Activated gamma-delta T cell treated with anti-CD3 and anti-CD28 coated beads, Interleukin-2, amount 50 U/mL, for 16 hours (primary cell): ENCODE measurements at places on chromosomes 6 and 20.

GRCh38 chr20:3766422-3767109 lies 987 bp downstream of the ADISSP start:
- DNase-seq, result no peak

GRCh38 chr20:47747669-47748031 lies 37.6 kb downstream of the SULF2 start:
- DNase-seq, result no peak

DNA sequence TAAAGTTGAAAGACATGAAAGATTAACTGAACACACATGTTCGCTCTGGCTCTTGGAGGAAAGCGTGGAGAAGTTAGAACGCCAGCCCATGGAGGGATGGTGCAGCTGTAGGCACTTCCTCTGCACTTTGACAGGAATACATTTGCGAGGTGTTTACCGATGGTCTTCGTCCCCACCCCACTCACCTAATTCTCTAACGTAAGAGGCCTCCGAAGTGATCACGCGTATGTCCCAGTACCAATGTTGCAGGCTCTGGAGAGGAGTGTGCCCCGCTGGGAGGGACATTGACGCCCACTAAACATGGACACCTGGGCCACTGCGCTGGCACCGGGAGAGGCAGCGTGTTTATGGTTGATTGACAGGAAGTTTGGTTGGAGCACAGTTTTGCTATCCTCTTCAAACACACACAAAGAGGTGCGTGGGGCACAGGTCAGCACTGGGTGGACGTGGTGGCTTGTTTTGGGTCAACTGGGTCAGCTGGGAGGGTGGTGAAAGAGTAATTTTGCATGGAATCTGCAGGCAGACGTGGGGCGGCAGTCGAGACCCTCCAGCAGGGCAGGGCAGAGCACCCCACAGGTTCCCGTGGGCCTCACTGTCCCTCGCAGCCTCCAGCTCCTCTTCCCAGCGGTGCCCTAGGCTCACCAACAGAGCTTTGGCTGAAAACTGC lies 110.1 kb downstream of the DLL1 start:
- DNase-seq, result no peak

GRCh38 chr6:48610846-48611245 lies 499.8 kb upstream of the PTCHD4 start:
- DNase-seq, result no peak

- DNase-seq, result no peak
Observed at GRCh38 chr20:11791835-11792567, 125.7 kb upstream of the BTBD3 start.

GRCh38 chr6:43940071-43940392 lies 170.0 kb downstream of the VEGFA start:
- no peak for DNase-seq

GRCh38 chr20:38197619-38198018 lies 32.5 kb upstream of the TGM2 start:
- no peak for DNase-seq

DNA sequence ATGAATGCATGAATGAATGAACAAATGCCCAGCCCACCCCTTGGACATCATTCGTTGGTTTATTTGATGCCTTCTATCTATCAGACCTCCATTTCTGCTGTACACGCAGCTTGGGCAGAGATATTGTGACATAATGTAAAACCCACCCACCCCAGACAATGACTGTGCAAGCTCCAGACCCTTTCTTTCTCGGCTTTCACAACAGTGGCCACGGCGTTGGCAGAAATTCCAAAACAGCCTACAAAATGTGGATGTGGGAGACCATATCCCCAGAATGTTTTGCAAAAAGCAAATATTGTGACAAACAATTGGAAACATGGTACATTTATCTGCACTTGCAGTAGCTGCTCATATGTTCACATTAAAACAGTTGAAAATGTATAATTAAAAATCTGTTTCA lies 162.0 kb upstream of the MAFB start:
- no peak for DNase-seq

GRCh38 chr20:56217829-56218228 lies 30.7 kb upstream of the MC3R start:
- no peak for DNase-seq

DNA sequence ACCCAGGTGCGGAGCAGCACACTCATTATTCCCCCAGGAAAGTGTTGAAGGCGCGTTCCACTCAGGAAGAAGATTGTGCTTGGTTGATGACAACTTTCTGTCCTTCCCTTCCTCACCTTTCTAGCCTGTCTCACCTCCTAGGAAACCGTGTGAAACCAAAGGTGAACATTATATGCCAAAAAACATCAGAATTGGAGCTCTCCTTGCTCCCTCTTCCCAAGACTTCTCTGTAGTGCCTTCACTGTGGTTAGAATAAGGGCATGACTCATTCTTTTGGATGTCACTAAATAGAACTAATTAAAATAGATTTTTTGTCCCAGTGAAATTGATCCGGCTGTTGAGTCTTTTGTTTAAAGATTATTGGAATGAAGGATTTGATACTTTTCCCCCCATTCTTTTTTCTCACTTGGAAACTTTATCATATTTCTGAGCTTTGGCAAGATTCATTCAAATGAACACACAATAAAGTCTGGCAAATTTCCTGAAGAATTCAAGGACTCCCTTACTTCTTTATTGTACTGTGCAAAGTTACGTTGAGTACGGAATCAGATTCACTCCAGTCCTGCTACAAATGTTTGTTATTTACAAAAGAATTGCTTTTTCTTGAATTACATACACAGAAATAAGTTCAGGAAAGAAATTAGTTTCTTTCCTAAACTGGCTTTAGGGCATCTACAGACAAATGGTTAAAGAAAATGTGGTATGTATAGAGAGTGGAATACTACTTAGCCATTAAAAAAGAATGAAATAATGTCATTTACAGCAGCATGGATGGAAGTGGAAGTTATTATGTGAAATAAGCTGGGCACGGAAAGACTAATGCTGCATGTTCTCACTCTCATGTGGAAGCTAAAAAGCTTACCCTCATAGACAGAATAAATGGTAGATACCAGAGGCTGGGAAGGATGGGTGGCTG lies 142.8 kb upstream of the AKAP12 start:
- DNase-seq, result no peak

- DNase-seq, result no peak
Observed at GRCh38 chr6:170542031-170542719, 10.9 kb downstream of the PSMB1 start.

- DNase-seq, result no peak
Observed at GRCh38 chr20:47762699-47763268, 22.5 kb downstream of the SULF2 start.

- DNase-seq, result no peak
Observed at GRCh38 chr6:132365281-132365907, 35.9 kb downstream of the MOXD1 start.

DNA sequence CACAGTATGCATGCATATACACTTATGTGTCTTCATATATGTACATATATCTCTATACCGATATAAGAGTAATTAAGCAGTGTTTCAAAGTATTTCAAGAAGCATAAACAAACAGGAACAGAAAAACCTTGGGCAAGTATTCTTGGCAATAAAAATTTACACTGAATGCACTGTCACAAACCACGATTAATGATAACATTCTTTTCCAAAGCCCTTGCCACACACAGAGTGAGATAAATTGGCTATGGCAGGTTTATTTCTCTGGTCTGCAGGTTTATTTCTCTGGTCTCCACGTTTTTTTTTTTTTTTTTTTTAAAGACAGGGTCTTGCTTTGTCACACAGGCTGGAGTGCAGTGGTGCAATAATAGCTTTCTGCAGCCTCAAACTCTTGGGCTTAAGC lies 73.0 kb downstream of the PPP1R3G start:
- DNase-seq, result no peak

GRCh38 chr6:157648561-157648960 lies 174.5 kb upstream of the SNX9 start:
- no peak for DNase-seq
